ENCODE measurements at places on chromosomes 6 and 20. TPM values are rescaled to one million over a fixed set of nuclear protein-coding genes. Genes with fewer than 3 reads are reported as not detected.

Gene PRR18
- polyA plus RNA-seq, result not detected

Gene ECT2L
- not detected for polyA plus RNA-seq

Gene C6orf163
- polyA plus RNA-seq, result 1.3 TPM

Gene FAXC
- polyA plus RNA-seq, result 3.3 TPM

DNA sequence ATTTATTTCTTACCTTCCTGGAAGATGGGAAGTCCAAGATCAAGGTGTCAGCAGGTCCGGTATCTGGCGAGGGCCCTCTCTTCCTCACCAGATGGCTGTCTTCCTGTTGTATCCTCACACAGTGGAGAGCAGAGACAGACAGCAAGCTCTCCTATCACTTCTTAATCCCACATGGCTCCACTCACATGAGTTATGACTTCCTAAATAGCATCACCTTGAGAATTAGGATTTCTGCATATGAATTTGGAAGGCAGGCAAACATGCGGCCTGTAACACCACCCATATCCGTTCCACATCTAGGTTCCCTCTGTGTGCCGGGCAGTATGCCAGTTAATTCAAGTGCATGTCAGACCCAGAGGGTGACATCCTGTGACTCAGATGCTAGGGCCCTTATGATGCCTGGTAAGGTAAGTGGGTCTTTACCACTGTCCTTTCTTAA, 2.1 kb downstream of the RAET1E start:
- DNase-seq, result peak; percentile 54

GRCh38 chr20:40770564-40771307, 81.7 kb upstream of the MAFB start:
- peak; percentile 17 for DNase-seq

GRCh38 chr20:37547912-37548311, 20.2 kb upstream of the BLCAP start:
- DNase-seq, result no peak
